ENCODE measurements at places on chromosomes 1 and 21.

GRCh38 chr1:32954168-32954567 is 10.4 kb downstream of the RNF19B start:
- DNase-seq = no peak

- no peak for DNase-seq
These were observed 39.4 kb upstream of the BCL10 start for GRCh38 chr1:85315789-85316188.

DNA sequence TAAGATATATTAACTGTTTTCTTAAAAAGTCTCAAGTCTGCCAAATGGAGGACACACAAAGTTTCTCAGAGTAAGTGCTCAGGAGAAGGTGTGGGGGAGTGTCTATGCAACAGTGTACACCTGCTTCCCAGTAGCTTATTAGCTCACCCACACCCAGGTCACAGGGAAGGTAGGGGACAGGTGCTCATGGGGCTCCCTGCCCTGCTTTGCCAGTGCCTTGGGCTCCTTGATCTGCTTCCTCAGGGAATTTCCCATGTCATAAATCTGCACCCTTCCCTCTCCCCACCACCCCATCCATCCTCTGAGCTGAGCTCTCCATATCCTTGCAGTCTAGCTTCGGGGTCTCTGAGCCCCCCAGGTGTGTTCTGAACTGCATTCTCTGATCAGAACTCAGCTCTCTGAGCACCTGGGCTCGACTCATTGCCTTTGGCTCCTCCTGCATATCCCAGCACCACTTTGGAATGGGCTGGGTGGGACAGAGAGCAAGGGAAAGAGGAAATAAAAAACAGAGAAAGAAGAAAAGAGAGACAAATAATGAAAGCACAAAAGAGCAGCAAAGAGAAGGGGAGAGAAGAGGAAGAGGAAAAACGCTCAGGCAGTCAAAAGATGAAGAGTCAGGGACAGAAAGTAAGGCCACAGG is 87.0 kb upstream of the ATP1B1 start:
- no peak for DNase-seq

DNA sequence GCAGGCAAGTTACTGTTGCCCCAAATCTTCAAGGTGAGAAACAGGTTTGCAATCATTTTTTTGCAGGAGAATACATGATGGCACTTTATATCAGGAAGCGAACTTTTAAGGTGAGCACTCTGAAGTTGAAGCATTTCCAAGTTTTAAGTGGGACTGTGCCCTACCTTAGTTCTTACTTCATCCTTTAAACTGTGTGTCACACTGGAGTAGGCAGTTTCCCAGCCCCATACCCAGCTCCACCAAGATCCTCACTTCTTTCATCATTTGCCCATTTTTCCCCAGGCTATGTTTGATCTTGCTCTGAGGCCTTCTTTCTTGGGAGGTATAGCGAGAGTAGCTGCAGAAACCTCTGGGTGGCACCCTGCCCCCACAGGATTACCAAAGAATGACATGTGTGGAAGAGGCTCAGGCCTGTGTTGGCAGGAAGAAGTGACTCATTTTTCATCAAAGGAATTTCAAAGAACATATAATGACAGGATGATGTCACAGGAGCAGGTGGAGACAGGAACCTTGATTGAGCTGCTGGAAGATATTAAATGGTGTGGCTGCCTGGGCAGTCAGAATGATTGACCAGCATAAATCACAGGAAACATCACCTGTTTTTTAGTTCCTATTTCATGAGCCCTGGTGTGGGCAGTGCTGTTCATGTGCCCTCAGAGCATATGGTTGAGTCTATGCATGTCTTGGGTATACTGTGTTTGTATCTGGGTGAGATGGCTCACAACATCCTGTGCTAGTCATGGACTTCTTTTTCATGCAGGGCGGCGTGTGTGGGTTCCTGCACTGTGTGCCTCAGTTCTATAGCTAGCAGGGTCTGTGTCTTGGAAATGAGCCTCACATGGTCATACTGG is 20.8 kb upstream of the MACF1 start:
- DNase-seq = no peak

DNA sequence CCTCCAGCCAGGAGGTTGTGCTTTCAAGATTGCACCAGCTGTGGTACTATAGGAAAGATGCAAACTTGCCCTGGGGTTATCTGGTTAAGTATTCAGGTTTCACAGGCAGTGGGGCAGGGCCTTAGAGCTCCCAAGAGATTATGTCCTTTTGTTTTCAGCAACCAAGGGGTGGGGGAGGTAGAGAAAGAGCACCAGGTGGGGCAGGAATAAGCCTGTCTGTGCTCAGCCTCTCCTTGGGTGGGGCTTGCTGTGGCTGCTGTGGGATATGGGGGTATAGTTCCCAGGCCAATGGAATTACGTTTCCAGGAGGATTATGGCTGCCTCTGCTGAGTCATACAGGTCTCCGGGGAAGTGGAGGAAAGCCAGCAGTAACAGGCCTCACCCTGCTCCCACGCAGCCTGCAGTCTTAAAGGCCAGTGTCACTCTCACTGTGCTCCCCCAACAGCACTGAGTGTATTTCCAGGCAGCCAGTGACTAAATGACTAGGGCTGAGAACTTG is 508.6 kb downstream of the RWDD3 start:
- no peak for DNase-seq

GRCh38 chr1:42504535-42505128 is 41.5 kb downstream of the CCDC30 start:
- DNase-seq = no peak

GRCh38 chr1:58754073-58754613 is 29.7 kb downstream of the JUN start:
- no peak for DNase-seq

DNA sequence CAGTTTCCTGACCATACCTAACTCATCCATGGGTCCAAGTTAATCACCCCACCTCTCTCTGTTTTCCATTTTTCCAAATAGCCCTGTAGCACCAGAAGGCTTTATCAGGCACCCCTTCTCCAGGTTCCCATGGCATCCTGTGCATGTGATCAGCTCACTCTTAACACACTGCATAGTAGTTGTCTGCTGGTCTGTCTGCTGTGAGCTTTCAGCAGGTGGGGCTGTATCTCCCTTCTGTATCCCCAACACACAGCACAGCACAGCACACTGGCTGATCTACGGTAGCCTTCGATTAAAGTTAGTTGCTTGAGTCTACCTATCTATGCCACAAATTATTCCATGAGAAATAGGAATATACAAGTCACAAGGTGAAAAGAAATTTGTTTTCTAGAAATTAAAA is 54.3 kb upstream of the C1orf198 start:
- DNase-seq = no peak

GRCh38 chr1:76562292-76562691 is 305.0 kb upstream of the ST6GALNAC5 start:
- DNase-seq = no peak

GRCh38 chr1:229310833-229311232 is 32.0 kb downstream of the CCSAP start:
- DNase-seq = no peak

DNA sequence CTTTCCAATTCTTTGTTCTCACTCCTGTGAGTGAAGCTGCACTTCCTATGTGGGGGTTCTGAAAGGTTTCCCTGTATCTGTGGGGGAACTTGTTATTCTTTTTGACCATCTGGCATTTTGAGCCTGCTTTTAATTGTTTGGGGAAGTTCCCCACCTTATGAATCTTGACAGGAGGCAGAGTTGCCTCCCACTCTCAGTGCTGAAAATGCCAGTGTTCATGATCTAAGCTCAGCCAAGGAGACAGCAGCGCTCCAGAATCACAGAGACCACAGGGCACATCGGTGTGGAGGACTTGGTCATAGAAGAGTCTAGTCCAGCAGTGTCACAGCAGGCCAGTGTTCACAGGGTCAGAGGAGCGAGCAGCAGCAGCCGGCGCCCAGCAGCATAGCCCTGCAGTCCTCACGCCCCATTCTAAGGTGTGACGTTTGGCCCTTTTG is 63.8 kb upstream of the PRDX6 start:
- no peak for DNase-seq

DNA sequence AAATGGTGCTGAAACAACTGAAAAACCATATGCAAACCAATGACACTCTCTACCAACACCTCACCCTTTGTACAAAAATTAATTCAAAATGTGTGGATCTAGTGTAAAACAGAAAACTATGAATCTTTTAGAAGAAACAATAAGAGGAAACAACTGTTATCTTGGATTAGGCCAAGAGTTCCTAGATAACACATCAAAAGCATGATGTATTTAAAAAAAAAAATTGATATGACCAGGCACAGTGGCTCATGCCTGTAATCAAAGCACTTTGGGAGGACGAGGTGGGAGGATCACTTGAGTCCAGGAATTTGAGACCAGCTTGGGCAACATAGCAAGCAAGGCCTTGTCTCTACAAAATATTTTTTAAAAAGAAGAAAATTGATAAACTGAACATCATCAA is 79.0 kb downstream of the EIF4G3 start:
- DNase-seq = no peak

- no peak for DNase-seq
These were observed 88.9 kb downstream of the DYRK1A start for GRCh38 chr21:37455504-37455911.

- DNase-seq = no peak
These were observed 2.5 kb upstream of the SLC6A9 start for GRCh38 chr1:44033756-44034155.

GRCh38 chr1:198032668-198033067 is 115.5 kb downstream of the LHX9 start:
- DNase-seq = no peak

DNA sequence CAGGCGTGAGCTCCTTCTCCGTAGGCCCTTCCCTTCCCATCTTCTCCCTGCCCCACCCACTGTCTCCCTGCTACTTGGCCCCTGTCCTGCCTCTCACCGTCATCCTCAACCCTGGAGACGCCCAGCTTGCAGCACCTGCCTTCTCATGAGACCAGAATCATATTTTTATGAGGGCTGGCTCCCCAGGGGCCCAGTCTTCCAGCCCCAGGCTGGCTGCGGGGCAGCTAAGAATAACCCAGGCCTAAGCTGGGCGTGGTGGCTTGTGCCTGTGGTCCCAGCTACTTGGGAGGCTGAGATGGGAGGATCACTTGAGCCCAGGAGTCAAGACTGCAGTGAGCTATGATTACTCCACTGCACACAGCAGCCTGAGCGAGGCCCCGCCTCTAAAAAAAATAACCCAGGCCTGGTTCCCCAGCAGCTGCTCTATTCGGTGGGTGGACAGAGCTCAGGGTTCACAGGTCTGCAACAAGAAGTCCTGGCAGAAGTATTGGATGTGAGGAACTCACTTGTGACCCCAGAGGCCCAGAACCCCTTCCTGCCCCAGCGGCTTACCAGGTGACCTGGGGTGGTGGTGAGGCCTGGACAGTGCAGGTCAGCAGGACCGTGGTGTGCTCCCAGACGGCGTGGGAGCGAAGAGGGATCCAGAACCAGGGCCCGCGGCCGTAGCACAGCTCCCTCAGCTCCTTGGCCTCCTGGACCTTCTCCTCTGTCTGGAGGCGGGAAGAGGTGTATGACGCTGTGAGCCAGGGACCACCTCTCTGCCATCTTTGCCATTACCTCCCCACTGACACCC is 6.4 kb downstream of the MYOM3 start:
- no peak for DNase-seq

All from GM13976 (cell line).